CD4-positive, alpha-beta memory T cell (primary cell): ENCODE measurements at places on chromosomes 11 and 22. TPM values are rescaled to one million over a fixed set of nuclear protein-coding genes. Genes with fewer than 3 reads are reported as not detected.

The C11orf52 gene
- not detected for total RNA-seq

DNA sequence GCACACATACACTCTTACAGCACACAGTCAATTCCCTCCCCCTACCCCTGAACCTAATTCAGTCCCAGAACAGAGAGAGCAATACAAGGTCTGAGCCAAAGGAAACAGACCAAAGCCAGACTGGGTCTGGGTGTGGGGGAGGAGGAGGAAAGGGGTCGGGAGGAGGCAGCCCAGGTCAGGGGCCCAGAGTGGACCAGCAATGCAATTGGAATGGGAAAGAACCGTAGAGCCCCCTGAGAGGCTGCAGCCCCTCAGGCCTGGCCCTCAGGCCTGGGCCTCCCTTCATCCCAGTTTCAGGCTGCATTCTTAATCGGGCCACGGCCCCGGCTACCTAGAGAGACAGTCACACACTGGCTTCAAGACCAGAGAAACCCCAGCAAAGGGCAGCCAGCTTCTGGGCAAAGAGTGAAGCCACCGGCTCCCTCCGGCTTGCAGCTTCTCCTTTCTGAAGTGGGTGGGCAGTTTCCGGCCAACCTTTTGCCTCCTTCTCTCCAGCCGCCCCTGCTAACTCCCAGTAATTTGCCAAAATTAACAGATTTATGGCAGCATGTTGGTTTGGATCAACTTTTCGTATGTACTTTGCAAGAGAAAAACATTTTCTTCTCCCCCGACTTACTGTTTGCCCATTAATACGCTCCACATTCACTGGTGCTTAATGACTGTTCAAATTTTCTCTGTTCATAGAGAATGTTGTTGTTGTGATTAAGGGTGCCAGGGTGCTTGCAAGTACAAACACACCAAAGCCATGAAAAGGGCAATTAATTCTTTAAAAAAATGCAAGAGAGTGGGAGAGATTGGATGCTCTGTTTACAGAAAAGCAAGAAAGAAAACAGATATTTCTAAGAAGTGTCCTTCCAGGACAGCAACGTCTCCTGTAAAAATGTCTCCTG, 488.3 kb downstream of the MN1 start:
- no peaks in the 10 kb centered on the region for H3K4me1 ChIP-seq
- H3K4me3 ChIP-seq, result no peak overlapping the region
- DNase-seq, result no peak
- no peaks in the 10 kb centered on the region for H3K36me3 ChIP-seq
- H3K27ac ChIP-seq, result no peak overlapping the region

GRCh38 chr22:47853750-47854149, 1091.3 kb downstream of the TBC1D22A start:
- no peak overlapping the region for H3K27ac ChIP-seq
- no peaks in the 10 kb centered on the region for H3K36me3 ChIP-seq
- no peak overlapping the region for H3K4me3 ChIP-seq
- DNase-seq, result no peak
- H3K4me1 ChIP-seq, result no peaks in the 10 kb centered on the region
- H3K27me3 ChIP-seq, result no peaks in the 10 kb centered on the region

GRCh38 chr11:95692526-95693260, 96.9 kb downstream of the FAM76B start:
- peaks cover 64% of the 10 kb centered on the region for H3K4me1 ChIP-seq
- no peaks in the 10 kb centered on the region for H3K27me3 ChIP-seq
- no peaks in the 10 kb centered on the region for H3K36me3 ChIP-seq
- no peak overlapping the region for H3K27ac ChIP-seq
- no peak overlapping the region for H3K4me3 ChIP-seq

- no peaks in the 10 kb centered on the region for H3K36me3 ChIP-seq
- H3K4me3 ChIP-seq, result no peak overlapping the region
- no peak for DNase-seq
- no peaks in the 10 kb centered on the region for H3K27me3 ChIP-seq
- no peaks in the 10 kb centered on the region for H3K4me1 ChIP-seq
These were observed 6.8 kb upstream of the P2RY6 start for GRCh38 chr11:73265278-73265810.

DNA sequence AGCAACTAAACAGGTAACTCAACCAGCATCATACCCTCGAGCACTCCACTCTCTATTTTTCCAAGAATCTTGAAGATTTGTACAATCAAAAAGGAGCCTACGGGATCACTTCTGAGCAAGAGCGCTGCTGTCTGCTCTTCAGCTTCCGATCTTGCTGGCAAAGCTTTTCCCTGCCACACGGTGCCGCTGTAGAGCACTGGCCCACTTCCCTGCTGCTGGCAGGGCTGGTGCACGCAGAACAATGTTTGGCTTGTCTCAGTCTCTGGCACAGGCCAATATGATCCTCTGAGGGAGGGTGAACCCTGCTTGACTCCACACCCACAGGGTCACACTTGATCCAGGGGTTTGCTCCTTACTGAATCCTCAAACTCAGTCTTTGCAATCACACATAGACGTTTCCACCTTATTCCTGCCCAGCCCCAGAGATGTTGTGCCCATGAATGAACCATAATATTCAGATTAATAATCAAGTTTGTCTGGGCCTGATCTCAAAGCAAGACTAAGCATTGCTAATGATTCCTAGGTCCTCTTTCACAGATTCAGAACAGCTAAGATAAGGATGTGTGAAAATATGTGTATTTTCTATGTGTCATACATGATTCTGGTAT, 536.6 kb downstream of the SOX6 start:
- H3K27ac ChIP-seq, result no peak overlapping the region
- no peaks in the 10 kb centered on the region for H3K27me3 ChIP-seq

DNA sequence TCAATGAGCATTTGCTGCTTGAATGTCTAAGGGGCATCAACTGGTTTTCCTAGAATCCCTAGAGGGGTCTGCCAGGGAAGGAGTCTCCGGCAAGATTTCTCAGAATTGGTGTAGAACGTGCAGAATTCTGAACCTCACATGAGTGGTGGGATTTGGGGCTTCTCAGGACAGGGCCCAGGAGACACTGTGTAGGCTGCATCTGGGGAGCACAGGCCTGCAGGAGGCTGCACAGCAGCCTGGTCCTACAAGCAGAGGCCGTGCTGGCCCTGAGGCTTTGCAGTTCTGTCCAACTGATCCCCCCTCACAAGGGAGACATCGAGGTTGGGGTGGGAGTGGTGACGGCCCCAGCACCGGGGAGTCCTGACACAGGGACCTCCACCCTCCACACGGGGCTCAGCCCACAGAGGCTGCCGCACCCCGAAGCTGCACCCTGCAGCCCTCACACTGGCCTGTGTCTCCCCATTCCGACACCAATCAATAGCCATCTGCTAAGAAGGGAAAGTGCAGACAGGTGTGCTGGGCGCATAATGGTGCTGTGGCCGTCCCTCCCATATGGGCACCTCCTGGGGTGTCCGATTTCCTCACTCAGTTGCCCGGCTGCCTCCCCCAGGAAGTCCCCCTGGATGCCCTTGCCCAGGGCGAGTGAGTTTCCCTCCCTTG, 688.1 kb downstream of the BRD1 start:
- DNase-seq, result no peak
- no peaks in the 10 kb centered on the region for H3K27me3 ChIP-seq
- H3K27ac ChIP-seq, result no peak overlapping the region
- no peak overlapping the region for H3K4me3 ChIP-seq
- H3K4me1 ChIP-seq, result no peaks in the 10 kb centered on the region

DNA sequence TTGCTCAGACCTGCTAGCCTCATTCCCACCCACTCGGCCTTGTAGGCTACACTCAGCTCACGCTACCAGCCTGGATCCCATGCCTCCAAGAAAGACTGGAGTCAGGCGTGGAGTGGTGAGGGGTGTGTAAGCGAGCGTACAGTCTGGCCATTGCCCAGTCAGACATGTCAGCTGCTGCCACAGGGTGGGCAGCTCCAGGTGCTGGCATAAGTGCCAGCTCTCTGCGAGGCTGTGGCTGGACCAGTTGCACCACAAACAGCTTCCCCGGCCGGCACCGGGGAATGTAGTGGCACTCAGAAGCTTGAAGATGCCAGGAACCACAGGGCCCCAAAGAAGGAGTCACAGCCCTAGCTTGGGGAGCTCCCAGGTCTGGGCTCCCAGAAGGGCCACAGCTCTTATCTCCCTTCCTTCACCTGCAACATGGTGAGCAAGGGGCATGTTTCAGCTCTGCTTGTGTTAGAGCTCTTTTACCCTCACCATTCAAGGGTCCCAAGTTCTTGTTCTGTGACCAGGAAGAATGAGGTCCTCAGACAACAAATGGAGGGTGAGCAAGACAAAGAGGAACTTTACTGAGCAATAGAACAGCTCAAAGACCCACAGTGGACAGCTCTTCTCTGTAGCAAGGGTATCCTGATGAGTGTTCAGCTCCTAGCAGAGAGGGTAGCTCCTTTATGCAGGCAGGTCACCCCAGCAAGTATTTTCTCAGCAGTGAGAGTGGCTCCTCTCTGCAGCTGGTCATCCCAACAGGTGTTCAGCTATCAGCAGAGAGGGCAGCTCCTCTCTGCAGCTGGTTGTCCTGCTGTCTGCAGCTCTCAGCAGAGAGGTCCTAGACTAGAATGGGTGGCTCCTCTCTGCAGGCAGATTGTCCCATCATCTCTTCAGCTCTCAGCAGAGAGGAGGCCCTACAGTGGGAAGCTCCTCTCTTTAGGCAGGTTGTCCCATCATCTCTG, 6.0 kb downstream of the SBF2 start:
- DNase-seq, result no peak
- H3K27me3 ChIP-seq, result peaks cover 5% of the 10 kb centered on the region
- peaks cover 8% of the 10 kb centered on the region for H3K4me1 ChIP-seq
- H3K27ac ChIP-seq, result no peak overlapping the region

DNA sequence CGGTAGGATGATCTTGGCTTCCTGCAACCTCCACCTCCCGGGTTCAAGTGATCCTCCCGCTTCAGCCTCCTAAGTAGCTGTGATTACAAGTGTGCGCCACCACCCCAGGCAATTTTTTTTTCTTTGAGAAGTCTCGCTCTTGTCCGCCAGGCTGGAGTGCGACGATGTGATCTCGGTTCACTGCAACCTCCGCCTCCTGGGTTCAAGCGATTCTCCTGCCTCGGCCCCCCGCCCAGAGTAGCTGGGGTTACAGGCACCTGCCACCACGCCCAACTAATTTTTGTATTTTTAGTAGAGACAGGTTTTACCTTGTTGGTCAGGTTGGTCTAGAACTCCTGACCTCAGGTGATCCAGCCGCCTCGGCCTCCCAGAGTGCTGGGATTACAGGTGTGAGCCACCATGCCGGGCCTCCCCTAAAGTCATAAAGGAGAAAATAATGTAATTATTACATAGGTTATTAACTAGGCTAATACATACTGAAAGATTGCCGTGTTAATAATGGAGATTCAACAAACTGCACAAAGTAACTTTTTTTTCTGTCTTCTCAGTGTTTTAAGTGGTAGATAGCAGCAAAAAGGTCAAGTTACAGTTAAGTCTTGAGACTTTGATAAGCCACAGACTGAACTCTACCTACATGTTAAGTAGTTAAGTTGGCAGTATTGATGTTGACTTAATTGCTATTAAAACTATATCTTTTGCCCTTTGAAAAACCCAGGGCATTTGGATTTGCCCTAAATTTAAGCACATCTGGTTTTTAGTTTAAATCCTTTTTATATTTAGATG, 3.9 kb downstream of the CAPRIN1 start:
- H3K27me3 ChIP-seq, result no peaks in the 10 kb centered on the region
- no peak overlapping the region for H3K4me3 ChIP-seq
- no peaks in the 10 kb centered on the region for H3K36me3 ChIP-seq
- H3K27ac ChIP-seq, result no peak overlapping the region
- no peak for DNase-seq
- H3K4me1 ChIP-seq, result peaks cover 72% of the 10 kb centered on the region

- peak overlapping the region; percentile 15 for H3K4me3 ChIP-seq
- peak overlapping the region; percentile 35 for H3K27ac ChIP-seq
- peaks cover 4% of the 10 kb centered on the region for H3K36me3 ChIP-seq
- peaks cover 32% of the 10 kb centered on the region for H3K4me1 ChIP-seq
These were observed 3.1 kb downstream of the AKIP1 start for GRCh38 chr11:8913961-8914660.

DNA sequence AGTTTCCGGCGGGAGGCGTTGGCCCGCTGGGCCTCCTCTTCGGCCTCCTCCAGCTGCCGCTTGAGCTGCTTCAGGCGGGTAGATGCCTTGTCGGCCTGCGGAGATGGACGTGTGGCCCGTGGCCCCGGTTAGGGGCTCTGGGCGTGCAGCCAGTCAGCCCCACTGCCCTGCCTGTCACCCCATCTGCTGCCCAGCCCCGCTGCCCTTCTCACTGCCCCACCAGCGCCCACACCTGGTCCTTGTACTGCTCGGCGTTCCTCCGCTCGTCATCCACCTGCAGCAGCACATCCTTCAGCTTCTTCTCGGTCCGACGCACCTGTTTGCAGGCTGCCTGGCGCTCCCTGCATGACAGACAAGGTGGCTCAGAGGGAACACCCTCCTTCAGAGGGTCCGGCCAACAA, 31.2 kb downstream of the APOL1 start:
- H3K4me3 ChIP-seq, result no peak overlapping the region
- peaks cover 33% of the 10 kb centered on the region for H3K4me1 ChIP-seq
- no peaks in the 10 kb centered on the region for H3K27me3 ChIP-seq
- H3K36me3 ChIP-seq, result peaks cover 85% of the 10 kb centered on the region
- no peak for DNase-seq

GRCh38 chr11:90809581-90809980, 586.7 kb upstream of the CHORDC1 start:
- no peaks in the 10 kb centered on the region for H3K27me3 ChIP-seq
- no peak for DNase-seq
- no peak overlapping the region for H3K4me3 ChIP-seq

GRCh38 chr11:13970986-13971385, 8.5 kb downstream of the SPON1 start:
- H3K4me1 ChIP-seq, result no peaks in the 10 kb centered on the region
- no peaks in the 10 kb centered on the region for H3K27me3 ChIP-seq
- H3K27ac ChIP-seq, result no peak overlapping the region
- no peak overlapping the region for H3K4me3 ChIP-seq
- no peak for DNase-seq

The C11orf42 gene
- not detected for total RNA-seq

DNA sequence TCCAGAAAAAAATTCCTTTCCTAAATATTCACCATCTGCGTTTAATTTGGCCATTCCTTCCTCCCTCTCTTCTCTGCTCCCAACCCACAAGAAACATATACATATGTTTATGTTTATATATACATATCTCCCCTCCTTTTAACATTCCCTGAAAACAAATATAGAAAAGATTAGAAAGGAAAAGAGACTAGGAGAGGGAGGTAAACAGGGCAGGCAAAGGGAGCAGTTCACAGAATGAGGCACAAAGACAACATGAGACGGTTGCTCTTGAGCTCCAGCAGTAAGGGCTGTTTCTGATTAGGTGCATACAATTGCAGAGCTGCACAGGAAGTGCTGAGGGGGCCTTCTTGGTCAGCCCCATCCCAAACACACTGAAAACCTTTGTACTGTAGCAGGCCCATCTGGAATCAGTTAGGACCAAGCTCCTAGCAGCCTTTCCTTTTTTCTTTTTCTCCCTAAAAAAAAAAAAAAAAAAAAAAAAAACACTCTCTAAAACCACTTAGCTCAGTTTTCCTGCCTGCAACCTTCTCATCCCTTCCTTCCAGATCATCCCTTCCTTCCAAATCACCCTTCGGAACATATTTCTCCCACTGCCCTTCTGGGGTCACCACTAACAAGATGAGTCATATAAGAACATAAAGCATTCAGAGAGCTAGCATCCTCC, 57.0 kb downstream of the RBFOX2 start:
- H3K4me3 ChIP-seq, result no peak overlapping the region
- H3K27me3 ChIP-seq, result no peaks in the 10 kb centered on the region
- no peaks in the 10 kb centered on the region for H3K4me1 ChIP-seq

GRCh38 chr22:40310081-40310767, 36.1 kb upstream of the ADSL start:
- no peak for DNase-seq
- H3K4me1 ChIP-seq, result peaks cover 14% of the 10 kb centered on the region
- no peak overlapping the region for H3K4me3 ChIP-seq
- H3K27ac ChIP-seq, result no peak overlapping the region

- DNase-seq, result no peak
- H3K36me3 ChIP-seq, result no peaks in the 10 kb centered on the region
- H3K4me1 ChIP-seq, result no peaks in the 10 kb centered on the region
- H3K27me3 ChIP-seq, result no peaks in the 10 kb centered on the region
These were observed 241.6 kb downstream of the DLG2 start for GRCh38 chr11:85385547-85385946.

The KCTD17 gene
- total RNA-seq, result 32.3 TPM
